Stimulated activated CD8-positive, alpha-beta memory T cell treated with anti-CD3 and anti-CD28 coated beads, Interleukin-7, amount 100 ng/mL, for 1 hour (primary cell): ENCODE measurements at places on chromosomes 2 and 18.
A peak's percentile ranks its signal among the peaks of the same experiment; 100 is the strongest.

DNA sequence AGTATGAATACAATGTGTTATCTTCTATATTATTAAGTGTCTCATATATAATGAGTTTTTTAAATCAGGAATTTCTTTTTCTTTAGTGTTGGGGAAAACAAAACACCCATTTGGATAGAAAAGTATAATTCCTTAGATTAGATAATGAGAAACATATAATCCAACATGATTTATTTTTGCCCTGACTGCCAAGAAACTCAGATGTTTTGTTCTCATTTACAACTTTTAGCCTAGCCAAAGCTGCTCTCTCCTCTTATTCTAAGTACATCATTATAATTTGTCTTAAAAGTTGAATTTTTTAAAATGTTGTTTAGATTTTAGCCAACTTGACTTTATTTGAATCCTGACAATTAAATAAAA, 68.6 kb downstream of the SLC40A1 start:
- no peak for DNase-seq

GRCh38 chr18:79068937-79069716, at the start of gene ATP9B:
Gene ATP9B (plus strand): TSS chr18:79069394. CDS start chr18:79069411, 17 bp downstream.
- DNase-seq: peak; percentile 97

DNA sequence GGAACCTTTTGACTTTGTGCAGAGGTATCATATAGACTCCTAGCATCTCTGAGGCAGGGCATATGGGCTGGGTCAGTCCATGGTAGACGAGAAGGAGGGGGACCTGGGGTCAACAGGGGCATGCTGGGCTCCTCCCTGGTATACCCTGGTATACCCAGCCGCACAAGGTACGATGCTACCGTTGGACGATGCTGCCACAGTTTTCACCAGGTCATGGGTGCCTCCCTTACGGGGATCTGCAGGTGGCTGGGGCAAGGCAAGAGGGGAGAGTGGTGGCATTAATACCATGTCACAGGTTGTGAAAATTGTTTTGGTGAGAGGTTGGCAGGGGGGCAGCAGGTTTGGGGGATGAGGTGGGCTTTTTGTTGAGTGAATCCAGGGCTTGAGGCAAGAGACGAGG, 149.8 kb downstream of the TSN start:
- DNase-seq: no peak

GRCh38 chr18:13422541-13423147, 204.1 kb downstream of the LDLRAD4 start:
- DNase-seq: no peak

- no peak for DNase-seq
Observed at GRCh38 chr18:23087352-23087751, 47.9 kb upstream of the CABLES1 start.

DNA sequence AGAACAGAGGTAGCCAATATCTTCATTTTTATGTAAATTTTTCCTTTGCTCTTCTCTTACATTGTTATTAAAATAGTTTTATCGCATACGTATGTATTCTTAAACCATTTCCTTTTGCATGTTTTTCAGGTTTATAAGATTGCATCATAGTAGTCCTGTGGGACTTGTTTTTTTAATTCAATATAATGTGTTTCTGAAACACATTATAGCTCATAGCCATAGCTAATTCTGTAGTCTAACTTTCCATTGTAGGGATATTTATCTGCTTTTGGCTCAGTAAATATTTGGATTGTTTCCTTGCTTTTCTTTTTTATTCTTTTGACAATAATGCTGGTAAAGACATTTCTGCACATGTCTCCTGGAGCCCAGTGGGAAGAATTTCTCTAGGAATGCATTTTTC, 484.3 kb downstream of the PTPRM start:
- no peak for DNase-seq

DNA sequence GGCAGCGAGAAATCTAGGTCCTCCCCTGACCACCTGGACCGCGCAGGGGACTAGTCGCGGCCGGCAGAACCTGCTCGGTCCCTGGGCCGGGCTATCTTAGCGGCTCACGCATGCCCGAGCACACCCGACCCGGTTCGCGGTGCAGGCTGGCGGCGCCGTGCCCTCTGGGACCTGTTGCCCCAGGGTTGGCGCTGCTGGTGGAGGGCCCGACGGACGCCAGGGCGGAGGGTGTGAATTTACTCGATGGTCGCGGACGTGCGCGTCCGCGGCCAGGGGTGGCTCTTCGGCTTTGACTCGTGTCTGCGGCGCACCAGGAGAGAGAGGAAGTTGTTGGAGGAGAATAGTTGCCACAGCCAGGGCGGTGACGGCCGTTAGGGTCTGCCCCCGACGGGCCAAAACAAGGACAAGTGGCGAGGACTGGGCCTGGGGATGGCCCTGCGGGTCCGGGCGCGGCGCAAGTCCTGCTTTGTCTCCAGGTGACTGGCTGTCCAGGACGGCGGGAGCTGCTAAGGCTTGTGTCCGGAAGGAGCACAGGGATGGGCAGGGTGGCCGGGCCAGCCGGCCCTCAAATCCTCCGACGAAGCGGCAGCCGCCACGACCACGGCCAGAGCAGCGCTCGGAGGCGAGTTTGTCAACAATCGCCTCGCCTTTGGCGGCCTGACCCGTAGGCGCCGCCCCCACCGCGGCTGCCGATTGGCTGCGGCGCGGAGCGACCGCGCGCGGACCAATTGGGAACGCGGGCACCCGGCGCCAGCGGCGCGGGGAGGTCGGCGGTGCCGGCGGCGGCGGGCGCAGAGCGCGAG, 1.3 kb downstream of the BCL2L11 start:
- peak; percentile 58 for DNase-seq

- DNase-seq: no peak
Observed at GRCh38 chr18:76741346-76741745, 81.0 kb upstream of the ZNF236 start.

DNA sequence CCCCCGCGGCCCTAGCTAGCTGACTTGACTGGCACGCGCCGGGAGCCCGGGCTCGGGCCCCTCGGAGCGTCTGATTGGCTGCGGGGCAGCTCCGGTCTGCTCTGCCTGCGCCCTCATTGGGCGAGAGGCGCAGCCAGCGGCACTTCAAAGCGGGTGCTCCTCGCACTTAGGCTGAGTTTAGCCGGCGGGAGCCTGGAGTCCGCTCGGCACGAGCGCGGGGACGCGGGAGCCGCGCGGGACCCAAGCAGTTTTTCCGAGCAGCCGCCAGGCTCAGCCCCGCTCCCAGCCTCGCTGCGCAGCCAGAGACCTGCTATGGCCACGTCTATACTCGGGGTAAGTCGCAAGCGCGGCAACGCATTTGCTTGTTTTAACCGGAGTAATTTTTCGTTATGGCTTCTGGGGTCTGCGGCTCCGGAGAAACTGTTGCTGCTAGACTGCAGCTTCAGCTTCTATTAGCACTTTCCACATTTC, at the start of gene SP9:
Gene SP9, plus strand, starts transcription at position 174 of the 471 bp plus-strand sequence. Its CDS starts 139 bp downstream, at position 313.
- no peak for DNase-seq

DNA sequence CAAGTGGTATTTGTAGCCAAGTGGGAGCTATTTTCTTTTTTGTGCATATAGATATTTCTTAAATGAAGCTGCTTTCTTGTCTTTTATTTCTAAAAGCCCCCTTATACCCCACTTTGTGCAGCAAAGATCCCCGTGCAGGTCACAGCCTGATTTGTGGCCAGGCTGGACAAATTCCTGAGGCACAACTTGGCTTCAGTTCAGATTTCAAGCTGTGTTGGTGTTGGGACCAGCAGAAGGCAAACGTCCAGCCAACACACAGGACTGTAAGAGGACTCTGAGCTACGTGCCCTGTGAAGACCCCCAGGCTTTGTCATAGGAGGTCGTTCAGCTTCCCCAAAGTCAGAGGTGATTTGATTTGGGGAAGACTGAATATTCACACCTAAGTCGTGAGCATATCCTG, 21.9 kb downstream of the FOSL2 start:
- DNase-seq: no peak

- DNase-seq: no peak
Observed at GRCh38 chr2:15927551-15928218, 12.7 kb upstream of the MYCN start.

DNA sequence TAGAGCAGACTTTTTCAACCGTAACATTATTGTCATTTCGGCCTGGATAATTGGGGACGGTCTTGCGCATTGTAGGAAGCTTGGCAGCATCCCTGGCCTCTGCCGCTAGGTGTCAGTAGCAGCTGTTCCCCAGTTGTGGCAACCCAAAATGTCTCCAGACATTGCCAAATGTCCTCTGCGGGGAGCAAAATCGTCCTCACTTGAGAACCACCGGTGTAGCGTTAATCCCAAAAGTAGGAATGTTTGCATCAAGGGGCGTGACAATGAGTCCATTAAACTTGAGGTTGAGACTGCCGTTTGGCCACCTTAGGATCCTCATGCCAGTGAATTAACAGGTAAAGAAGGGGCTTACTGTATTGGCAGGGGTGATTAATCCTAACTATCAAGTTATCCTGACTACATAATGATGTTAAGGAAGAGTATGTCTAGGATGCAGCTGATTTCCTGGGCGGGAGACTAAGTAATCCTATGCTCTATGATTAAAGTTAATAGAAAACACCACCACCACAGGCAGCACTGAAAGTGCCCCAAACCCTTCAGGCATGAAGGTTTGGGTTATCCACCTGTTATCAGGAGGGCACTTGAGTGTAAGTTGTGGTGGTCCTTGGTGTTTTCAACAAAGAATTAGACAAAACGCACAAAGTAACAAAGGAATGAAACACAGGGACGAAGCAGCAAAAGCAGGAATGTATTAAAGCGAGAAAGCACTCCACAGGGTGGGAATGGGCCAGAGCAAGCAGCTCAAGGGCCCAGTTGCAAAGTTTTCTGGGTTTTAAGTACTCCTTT, 4.9 kb upstream of the ZC3H8 start:
- peak; percentile 67 for DNase-seq

DNA sequence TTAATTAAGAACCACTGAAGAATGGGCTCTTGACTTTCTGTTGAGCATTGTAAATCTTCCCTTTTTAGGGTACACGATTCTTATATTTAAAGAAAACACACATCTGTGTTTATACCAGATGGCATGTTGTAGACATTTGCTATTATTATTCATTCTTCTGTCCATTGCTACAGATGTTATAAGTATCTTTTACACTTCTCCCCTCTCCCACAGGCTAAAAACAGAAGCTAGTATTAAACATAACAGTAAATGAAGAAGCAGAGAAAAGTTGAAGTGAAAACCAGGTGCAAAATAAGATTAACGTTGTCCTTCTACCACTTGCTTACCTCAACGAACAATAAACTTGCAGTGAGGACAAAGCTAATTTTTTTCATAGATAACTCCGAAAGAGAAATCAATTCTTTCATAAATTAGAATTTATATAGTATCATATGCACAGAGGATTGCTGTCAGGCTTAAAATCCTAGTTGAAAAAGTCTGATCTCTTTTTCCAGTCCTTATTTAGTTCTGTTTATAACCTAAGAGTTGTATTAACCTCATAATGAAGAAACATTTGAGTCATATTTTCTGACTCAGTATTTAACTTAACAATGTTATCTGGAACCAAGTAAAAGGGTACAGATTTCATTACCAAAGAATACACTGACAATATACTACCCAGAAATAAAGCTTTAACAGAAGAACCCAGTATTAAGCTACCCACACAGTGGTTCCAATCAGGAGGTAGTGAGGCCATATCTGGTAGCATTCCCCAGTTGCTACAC, 16.4 kb upstream of the ZNF385B start:
- DNase-seq: no peak

- no peak for DNase-seq
Observed at GRCh38 chr2:172091000-172091641, 5.8 kb downstream of the DLX1 start.

DNA sequence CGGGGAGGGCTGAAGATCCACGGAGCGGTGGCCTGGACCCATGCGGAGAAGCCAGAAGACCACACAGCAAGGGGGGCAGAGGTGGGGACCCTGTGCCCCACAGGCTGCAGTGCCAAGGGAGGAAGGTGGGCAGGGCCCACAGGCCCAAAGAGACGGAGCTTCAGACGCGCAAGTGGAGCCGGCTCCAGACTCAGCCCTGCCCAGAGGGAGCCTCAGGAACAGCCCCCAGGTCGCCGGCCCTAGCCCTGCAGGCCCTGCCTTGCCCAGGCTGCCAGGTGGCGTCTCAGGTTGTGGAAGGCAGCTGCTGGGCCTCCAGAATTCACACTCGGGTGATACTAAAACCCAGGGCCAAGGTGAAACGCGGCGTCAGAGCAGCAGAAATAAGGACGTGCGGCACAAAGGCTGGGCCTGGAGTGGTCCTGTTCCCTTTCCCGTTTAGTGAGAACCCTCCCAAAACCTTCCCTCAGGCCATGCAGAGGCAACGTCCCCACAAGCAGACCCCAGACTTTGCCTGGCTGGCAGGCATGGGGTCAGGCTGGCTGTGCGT, 36.8 kb downstream of the SLC66A2 start:
- no peak for DNase-seq

GRCh38 chr2:124585277-124585676, 560.2 kb downstream of the CNTNAP5 start:
- DNase-seq: no peak

GRCh38 chr18:34838669-34839068, 128.6 kb downstream of the DTNA start:
- no peak for DNase-seq

GRCh38 chr2:70243806-70244584, 4.4 kb downstream of the TIA1 start:
- DNase-seq: no peak

DNA sequence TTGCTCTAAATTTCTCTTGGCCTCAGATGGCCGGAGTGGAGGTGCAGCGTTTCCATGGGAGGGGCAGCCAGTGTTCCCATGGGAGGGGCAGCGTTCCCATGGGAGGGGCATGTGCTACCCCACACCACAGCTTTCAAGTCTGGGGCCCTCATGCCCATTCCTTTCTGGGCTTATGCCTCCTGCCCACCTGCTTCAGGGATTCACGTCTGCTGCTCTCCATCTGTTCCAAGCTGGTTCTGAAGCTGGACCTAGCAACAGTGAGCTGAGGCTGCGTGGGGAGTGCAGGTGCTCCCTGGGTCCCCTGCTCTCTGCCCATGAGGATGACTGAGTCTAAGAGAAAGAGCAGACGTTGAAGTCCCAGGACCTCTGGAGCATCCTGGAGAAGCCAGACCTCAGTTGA, 243.1 kb upstream of the PXDN start:
- DNase-seq: no peak

DNA sequence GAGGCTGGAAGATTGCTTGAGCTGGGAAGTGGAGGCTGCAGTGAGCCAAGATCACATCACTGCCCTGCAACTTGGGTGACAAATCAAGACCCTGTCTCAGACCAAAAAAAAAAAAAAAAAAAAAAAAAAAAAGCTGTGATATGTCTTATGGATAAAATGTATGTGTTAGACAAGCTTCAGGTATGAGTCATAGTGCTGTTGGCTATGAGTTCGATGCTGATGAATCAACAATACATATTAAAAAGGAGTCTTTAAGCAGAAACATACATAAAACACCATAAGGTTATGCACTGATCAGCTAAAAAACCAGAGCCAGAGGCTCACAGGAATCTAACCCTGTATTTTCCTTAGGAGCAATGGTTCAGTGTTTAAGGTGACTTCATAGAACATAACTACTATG, 332.3 kb downstream of the NCKAP5 start:
- no peak for DNase-seq
